Astrocyte (in vitro differentiated cells and primary cell): ENCODE measurements at places on chromosomes 3 and 15. TPM values are rescaled to one million over a fixed set of nuclear protein-coding genes. Genes with fewer than 3 reads are reported as not detected.
A peak's percentile ranks its signal among the peaks of the same experiment; 100 is the strongest.

CCR9 gene
- not detected in 2 replicates for total RNA-seq

PLS1 gene
- total RNA-seq, result 6.0 and 7.8 TPM in 2 replicates

PLXND1 gene
- total RNA-seq, result 184 and 188 TPM in 2 replicates

CLEC3B gene
- total RNA-seq, result 0.32 TPM in 1 of 2 replicates, not detected in the other

PLA2G4D gene
- total RNA-seq, result not detected in 2 replicates

DLL4 gene
- total RNA-seq, result 0.09 and 0.29 TPM in 2 replicates

ROPN1B gene
- not detected in 2 replicates for total RNA-seq

FBXO40 gene
- total RNA-seq, result not detected in 2 replicates

CEP19 gene
- 2.8 and 3.3 TPM in 2 replicates for total RNA-seq

GPR156 gene
- 0.39 and 0.75 TPM in 2 replicates for total RNA-seq

CCDC54 gene
- not detected in 2 replicates for total RNA-seq

CHST13 gene
- total RNA-seq, result not detected in 2 replicates

SUSD5 gene
- total RNA-seq, result 2.8 and 2.9 TPM in 2 replicates

- DNase-seq, result no peak
Measured at GRCh38 chr3:126397610-126398422, 3.1 kb downstream of the CFAP100 start.

GRCh38 chr3:155647206-155647605 lies 97.7 kb downstream of the PLCH1 start:
- no peak for DNase-seq

DNA sequence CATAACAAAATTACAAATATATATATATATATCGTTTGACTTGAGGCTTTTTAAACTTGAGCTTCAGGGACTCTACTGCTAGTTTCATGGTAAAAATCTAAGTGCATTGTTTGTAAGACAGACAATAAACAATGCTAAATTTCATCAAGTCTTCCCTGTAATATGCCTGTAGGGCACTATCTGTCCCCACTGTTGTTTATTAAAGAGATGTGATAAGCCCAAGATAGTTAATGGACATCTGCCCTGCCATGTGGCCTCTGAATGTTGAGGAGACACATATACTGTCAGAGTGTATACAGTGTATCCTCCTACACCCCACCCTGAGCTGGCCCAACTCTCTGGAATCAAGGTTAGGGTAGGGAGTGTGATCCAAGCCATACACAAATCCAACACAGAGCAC lies 15.1 kb upstream of the EIF1B start:
- no peak for DNase-seq

DNA sequence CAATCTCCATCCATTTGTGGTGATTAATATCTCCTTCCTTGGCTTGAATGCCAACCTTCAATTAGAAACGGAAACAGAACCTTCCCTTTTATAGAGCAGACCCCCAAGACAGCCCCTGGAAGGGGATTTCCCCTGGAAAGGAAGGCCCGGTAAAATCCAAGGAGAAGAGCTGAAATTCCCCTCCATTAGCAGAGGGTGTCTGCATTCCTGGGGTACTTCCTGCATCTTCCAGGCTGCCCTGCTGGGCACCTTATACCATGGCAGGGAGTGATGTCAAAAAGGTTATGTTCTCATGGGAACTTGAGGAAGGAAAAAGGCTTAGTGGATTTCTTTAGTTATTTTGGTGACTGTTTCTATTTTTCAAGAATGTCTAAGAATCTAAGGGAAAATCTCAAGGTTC lies 116.7 kb upstream of the NEO1 start:
- no peak for DNase-seq

- peak; percentile 73 for DNase-seq
Measured at GRCh38 chr3:142315083-142315482, 89.7 kb upstream of the GK5 start.

DNA sequence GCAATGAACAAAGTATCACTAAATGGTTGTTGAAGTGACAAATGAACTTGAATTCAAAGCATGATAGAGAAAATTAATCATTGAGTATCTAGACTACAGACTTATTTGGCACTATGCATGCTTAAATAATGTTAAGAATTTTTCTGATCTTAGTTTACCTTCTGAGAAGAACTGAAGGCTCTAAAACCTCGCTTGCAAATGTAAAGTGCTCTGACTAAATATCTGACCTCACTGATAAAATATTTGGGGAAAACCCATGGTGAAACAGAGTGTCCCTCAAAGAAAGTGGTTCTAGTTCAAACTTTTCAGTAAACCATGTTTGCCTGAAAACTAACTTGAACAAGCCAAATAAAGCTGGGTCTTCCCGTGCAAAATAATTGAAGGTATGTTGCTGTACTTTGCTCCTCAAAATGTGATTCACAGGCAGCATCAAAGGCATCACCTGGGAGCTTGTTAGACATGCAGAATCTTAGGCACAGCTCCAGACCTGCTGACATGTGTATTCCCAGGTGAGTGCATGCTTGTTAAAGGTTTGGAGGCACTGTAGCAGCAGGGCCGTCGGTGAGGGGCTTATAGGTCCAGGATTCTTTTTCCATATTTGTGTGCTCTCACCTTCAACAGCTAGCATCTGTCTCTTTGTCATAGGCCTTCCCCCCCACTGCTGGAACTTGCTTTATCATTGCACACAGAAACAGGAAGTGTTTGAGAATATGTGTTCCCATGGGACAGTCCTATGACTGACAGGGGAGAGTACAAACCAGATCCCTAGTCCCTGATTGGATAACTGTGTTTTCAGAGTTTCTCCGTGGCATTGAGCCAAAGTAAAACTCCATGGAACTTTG lies 524.2 kb upstream of the LMCD1 start:
- peak; percentile 78 for DNase-seq

DNA sequence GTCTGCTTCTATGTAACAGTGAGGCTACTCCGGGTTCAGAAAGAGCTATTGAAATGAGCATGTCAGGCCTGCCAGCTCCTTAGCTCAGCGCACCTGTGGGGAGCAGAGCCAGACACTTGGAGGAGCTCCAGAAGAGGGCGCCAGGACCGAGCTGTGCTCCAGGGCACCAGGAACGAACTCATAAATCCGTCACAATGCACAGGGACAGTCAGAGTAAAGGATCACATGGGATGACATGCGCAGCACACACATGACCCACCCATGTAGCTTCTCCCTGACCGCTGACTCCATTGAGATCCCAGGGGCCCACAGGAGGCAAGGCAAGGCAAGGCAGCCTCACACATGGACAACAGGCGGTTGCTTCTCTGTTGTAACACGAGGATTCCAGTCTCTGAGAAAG lies 26.0 kb upstream of the GNB5 start:
- DNase-seq, result no peak

GRCh38 chr3:120894316-120895057 lies 13.5 kb upstream of the STXBP5L start:
- DNase-seq, result peak; percentile 66

DNA sequence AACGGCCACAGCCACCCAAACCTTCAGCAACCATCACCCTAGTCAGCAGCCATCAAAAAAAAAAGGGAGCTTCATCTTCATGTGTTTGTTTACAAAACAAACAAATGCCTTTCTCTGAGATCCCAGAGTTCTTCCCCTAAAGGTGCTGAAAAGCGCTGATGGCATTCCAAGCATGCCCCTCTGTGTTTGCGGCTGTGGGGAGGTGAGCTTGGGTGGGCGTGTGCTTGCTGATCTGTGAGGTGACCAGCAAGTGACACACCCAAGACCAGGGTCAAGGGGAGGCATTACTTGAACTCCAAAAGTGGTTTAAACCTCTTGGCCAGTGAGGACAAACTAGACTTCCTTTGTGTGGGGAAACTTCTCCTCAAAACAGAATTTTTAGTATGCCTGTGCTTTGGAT lies 81.5 kb downstream of the DHX36 start:
- DNase-seq, result no peak

- DNase-seq, result no peak
Measured at GRCh38 chr3:48014358-48014757, 1.9 kb downstream of the MAP4 start.

DNA sequence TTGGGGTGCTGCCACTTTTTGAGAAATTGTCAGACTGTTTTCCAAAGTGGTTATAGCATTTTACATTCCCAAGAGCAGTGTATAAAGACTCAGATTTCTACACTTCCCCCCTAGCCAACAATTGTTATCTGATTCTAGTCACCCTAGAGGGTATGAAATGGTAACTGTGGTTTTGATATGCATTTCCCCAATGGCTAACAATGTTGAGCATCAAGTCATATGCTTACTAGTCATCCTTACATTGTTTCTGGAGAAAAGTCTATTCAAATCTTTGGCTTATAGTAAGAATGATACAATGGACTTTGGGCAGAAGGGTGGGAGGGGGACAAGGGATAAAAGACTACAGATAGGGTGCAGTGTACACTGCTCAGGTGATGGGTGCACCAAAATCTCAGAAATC lies 73.3 kb downstream of the CSNK1G1 start:
- DNase-seq, result peak; percentile 57

DNA sequence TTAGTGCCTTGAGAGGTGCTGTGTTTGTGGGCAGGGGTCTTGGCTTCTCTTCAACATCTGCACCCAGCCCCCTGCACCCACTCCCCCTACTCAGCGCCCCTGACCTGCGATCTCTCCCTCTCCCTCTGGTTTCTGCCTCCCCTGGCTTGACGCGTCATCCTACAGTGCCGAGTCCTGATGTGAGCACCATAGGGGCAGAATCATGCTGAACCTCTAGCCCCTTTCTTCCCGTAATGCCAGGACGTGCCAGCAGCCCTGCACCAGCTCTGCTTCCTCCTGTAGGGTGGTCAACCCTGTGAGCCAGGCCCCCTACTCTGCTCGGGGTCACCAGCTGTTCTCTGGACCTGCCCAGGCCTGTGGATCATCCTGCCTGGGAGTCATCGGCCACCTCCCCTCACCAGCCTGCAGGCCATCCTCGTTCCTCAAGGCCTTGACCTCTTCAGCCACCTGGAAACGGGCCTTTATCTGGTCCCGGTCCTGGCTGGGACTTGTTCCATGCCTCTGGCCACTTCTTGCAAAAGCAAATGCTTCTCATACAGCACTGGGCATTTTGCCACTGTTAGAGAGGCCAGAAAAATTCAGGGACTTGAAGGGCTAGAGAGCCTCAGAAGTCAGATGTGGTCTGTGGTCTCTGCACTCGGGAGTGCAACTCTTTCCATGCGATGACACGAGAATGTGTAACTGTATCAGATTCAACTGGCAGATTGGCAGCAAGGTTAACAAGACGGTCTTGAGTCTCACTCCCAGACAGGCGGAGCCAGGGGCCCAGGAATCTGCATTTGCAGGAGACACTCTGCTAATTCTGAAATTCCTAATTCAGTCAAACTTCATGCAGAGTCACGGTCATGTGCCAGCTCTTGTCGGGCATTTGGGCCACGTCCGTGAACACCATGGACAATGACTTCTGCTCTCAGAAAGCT lies 16.7 kb upstream of the KLF15 start:
- peak; percentile 57 for DNase-seq

GRCh38 chr3:51712511-51712931 lies 5.7 kb downstream of the GRM2 start:
- DNase-seq, result no peak

DNA sequence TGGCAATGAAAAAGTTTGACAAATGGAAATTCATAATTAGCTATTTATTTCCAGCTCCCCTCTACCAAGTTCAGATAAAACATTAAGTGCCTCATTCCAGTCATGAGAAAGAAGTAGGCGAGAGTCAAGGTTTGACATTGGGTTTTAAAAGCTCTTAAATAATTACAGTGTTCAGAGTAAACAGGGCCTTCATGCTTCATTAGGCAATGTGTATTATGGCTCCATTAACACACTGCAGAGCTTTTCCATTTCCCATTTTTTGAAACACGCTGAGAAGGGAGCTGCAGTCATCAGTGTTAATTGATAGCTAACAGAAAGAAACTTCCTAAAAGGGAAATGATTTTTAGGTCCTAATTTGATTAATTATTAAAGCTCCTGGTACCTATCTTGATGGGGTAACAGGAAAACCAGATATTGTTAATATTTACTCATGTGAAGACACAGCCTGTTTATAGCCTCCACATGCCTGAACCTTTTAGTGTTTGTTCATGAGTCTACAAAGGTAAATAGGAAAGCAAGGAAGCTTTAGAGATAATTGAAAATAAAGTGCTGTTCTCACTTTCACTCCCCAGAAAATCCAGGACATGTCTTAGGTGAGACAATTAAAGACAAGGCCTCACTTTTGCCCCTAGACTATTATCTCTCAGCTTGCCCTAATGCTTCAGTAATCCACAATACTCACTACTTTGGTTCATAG lies 28.7 kb downstream of the SST start:
- DNase-seq, result no peak

- no peak for DNase-seq
Measured at GRCh38 chr15:49278751-49279150, 108.7 kb downstream of the GALK2 start.

- DNase-seq, result no peak
Measured at GRCh38 chr3:144912968-144913367, 941.3 kb downstream of the DIPK2A start.

DNA sequence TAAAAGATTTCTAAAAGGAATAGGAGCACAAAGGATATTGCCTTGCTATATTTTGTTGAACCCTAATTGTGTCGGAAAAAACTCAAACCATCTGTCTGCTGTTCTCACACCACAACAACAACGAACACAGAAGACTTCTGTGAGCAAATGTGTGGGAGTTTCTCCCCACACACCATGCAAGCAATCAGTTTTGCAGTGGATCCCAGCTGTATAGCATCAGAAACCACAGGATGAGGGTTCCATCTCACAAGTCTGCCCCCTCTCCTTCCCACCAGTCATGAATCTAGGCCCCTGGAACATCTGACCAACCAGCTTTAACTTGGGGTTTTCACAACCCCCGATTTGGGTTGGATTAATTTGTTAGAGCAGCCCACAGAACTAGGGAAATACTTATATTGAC lies 91.3 kb upstream of the SLC4A7 start:
- DNase-seq, result no peak

GRCh38 chr3:177930771-177931170 lies 605.5 kb upstream of the KCNMB2 start:
- DNase-seq, result peak; percentile 31

- no peak for DNase-seq
Measured at GRCh38 chr3:25903371-25904129, 113.7 kb downstream of the OXSM start.

GRCh38 chr3:113275583-113275928 lies 64.2 kb downstream of the BOC start:
- no peak for DNase-seq

DNA sequence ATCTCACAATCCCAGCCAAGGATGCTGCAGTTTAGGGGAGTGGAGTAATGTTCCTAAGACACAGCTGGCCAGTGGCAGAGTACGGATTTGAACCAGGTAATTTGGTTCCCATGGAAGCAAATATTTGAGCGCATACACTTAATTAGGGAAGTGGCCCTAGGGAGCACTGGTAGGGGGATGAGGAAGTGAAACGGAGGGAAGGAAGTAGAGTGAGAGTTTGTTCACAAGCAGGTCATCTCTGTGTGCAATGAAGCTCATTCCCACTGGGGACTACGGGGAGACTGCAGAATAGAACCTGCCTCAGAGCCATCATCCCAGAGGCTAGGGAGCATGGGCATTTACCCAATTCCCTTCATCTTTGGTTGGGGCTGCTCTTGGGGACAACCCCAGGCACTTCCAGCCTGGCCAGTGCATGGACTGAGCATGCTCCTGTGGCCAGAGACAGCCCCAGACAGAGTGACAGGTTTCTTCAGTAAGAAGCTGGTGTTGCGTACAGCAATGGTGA lies 317.2 kb upstream of the PROK2 start:
- DNase-seq, result no peak

- no peak for DNase-seq
Measured at GRCh38 chr3:41120460-41120859, 78.8 kb upstream of the CTNNB1 start.
